ENCODE measurements at places on chromosomes 7 and 10.

GRCh38 chr10:132913559-132914115 lies 28.7 kb downstream of the CFAP46 start:
- DNase-seq: no peak

DNA sequence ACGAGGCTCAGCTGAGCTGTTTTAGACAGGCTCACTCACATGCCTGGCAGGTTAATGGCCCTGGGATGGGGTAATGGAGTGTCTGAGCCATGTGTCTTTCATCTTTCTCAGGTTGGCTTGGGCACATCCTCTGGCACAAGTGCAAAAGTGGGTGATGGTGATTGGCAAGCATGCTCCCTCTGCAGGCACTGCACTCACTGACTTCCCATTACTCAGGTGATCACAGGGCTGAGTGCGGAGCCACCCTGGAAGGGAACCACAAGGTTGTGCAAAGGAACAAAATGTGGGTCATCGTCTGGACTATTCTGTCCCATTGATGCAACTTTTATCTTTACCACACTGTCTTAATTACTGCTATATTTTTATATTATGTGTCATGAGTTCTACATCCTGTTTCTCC lies 244.1 kb upstream of the AKR1E2 start:
- DNase-seq: no peak

GRCh38 chr10:110368556-110368955 lies 63.8 kb upstream of the SMNDC1 start:
- no peak for DNase-seq

DNA sequence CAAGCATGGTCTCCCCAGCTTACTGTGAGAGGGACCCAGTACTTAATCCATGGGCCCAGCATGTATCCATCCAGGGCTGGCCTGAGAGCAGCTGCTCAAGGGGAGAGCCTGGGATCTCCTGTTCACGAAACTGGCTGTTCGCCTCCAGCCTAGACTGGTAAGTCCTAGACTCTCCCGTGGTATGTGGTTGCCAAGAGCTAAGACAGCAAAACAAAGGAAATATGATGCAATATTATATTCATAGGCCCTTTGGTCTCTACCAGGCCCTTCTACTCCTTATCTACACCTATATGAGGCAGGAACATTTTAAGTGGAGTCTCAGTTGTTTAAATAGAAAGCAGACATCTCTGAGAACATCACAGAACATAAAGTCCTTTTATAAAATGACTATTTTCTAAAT lies 28.9 kb upstream of the STK17A start:
- no peak for DNase-seq

GRCh38 chr10:113230011-113230610 lies 280.1 kb downstream of the TCF7L2 start:
- DNase-seq: no peak

- no peak for DNase-seq
Observed at GRCh38 chr10:37854626-37855025, 2.8 kb downstream of the ZNF248 start.

DNA sequence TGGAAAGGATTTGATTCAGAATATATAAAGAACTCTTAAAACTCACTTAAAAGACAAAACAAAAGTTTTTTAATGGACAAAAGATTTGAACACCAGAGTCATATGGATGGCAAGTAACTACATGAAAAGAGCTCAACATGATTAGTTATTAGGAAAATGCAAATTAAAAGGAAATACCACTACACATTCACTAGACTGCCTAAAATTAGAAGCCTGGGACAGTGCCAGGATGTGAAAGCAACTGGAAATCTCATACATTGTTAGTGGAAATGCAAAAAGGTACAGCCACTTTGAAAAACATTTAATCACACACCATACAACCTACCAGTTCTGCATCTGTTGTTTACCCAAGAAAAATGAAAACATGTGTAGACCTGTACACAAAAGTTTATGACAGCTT lies 48.8 kb downstream of the RALA start:
- DNase-seq: no peak

DNA sequence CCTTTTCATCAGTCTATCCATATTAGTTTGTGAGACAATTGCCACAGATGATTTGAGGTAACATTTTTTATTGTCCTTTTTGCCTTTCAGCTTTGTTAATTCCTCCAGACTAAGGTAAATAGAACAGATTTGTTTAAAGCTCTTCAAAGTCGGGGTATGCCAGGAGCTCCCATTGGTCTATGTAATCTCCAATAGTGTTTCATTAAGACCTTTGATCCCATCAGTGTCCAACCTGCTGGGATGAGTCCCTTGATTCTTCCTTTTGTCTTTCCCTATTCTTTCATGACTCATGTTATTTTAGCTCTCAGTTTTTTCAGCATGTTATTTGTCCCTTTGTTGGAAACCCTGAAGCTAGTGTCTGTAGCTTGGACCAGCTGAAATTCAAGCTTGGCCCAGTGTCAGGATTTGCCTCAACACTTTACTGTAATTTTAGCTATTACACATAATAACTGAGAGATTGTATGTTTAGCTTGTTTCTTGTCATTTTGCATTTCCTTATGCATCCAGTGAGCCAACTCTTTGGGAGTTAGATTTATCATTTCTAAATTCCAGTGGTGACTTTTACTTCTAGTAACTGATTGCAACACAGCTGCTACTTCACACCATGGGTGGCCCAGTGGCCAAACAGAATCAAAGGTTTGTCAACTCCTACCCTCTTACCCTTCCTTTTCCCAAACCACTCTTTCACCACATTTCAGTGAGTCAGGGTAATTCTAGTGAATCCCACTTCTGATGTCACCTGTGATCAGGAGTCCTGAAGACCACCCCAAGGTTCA lies 15.3 kb downstream of the AGBL3 start:
- no peak for DNase-seq

Data from stimulated activated CD4-positive, alpha-beta T cell treated with anti-CD3 and anti-CD28 coated beads, Interleukin-4, amount 100 ng/mL, for 1 hour (primary cell).